Activated T-helper 1 cell treated with anti-CD3 and anti-CD28 coated beads, Interleukin-12 subunit alpha, Interleukin-12 subunit beta, Interleukin-2, Interleukin-4 antibody, amounts not matched to agents 30 ng/mL and 10 ng/mL and 1 ng/mL, durations not matched to agents 14 hours and 24 hours and 36 hours (primary cell): ENCODE measurements at places on chromosomes 4 and X. TPM values are rescaled to one million over a fixed set of nuclear protein-coding genes. Genes with fewer than 3 reads are reported as not detected.

DNA sequence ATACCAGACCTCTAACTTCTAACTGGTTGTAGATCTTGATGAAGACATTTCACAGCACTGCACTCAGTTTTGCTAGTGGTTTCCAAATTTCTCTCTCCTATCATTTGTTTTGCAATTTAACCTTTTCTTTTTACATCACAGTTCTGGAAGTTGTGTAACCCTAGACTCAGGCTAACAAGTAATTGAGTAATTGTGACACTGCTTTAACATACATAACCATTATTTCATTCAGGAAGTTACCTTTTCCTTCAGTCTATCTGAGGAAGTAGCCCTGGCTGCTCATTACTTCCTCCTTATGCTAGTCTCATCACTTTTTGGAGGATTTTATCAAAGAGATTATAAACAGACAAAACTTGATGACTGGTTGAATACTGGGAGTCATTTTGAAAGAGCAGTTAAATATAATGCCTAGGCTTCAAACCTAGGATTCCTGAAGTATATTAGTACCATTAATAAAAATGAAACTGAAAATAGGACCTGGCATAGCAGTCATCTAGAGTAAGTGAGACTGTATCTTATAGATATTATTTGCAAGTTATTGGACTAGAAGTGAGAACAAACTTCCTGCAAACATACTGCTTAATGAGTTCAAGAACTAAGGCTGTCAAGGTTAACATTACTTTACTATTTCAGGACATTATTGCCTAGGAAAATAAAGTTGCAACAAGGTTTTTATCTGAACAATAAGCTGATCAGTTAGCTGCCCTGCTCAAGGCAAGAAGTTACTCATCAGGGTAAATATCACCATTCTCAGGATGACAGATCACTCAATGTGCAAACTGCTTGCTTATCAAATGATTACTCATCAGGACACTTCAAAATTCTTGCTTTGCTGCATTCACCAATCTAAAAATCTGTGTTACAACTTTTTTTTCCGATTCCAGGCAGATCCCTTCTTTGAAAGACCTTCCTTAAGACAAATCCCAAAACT is 25.6 kb upstream of the TEX13C start:
- H3K4me3 ChIP-seq, result no peak overlapping the region
- H3K36me3 ChIP-seq, result no peaks in the 10 kb centered on the region
- H3K27me3 ChIP-seq, result no peaks in the 10 kb centered on the region
- peak overlapping the region; percentile 61 for H3K27ac ChIP-seq
- peaks cover 18% of the 10 kb centered on the region for H3K4me1 ChIP-seq
- no peak for DNase-seq

Gene LNX1
- not detected in 2 replicates for total RNA-seq

DNA sequence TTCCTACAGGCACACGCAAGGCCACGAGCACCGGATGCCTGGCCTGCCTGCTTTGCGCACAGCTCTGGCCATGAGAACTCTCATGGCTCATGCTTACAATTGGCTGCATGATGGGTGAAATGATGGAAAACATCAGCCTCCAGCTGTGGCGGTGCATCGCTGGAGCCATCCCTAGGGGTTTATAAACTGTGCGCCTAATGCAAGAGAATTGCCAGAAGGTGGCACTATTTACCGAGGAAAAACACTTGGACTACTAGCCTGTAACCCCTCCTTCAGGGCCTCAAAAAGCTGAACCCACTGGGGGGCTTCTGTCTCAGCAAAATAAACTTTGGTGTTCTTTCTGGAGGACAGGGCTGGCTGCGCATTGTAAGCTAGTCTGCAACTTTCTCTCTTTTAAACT is 51.9 kb downstream of the PHKA2 start:
- H3K27me3 ChIP-seq, result no peaks in the 10 kb centered on the region
- no peaks in the 10 kb centered on the region for H3K36me3 ChIP-seq
- no peak for DNase-seq
- H3K4me3 ChIP-seq, result no peak overlapping the region

- H3K4me1 ChIP-seq, result peaks cover 7% of the 10 kb centered on the region
- H3K27me3 ChIP-seq, result peaks cover 2% of the 10 kb centered on the region
- no peak for DNase-seq
- H3K36me3 ChIP-seq, result no peaks in the 10 kb centered on the region
Measured at GRCh38 chr4:38930204-38930603, 62.6 kb downstream of the FAM114A1 start.

GRCh38 chr4:137664046-137664387 is 131.7 kb upstream of the PCDH18 start:
- H3K4me1 ChIP-seq, result no peaks in the 10 kb centered on the region
- no peak overlapping the region for H3K27ac ChIP-seq

Gene ATOH1
- not detected in 2 replicates for total RNA-seq

GRCh38 chr4:139530833-139531427 is 25.1 kb downstream of the SETD7 start:
- H3K27ac ChIP-seq, result peak overlapping the region; percentile 37
- H3K36me3 ChIP-seq, result peaks cover 9% of the 10 kb centered on the region
- H3K4me1 ChIP-seq, result peaks cover 6% of the 10 kb centered on the region
- no peaks in the 10 kb centered on the region for H3K27me3 ChIP-seq
